ENCODE measurements at places on chromosomes 6 and 20.

DNA sequence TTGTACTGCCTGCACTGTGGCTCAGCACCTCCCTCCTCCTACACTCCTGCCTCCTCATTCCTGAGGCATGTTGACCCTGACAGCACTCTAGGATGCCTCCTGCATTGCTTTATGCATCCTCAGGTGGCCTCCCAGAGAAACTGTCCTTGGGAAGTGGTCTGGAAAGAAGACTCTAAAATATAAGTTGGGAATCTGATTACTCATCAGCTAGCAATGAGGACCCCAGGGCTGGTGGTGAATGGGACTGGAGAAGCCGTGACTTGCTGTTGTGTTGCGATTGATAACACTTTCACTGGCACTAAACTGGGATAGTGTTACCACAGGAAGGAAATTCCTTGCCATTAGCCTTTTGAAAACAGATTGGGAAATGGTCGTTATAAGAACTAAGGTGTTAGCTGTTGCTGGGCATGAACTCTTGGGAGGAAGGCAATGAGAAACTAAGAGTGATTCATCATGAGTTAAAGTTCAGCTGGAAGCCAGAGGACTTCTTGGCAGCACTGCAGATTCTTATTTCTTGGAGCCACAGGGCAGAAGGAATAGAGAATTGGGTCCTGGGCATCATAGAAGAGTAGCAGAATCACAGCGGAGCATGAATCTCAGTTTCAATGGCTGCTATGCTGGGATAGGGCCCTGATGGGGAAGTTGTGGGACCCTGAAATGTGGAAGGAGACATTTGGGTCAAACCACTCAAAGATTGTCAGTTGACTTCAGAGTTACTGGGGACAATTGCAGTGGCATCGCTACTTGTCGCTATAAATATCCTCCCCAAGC is 10.1 kb upstream of the SIRPD start:
- no peak for DNase-seq

GRCh38 chr6:13715444-13715883 is 3.8 kb upstream of the RANBP9 start:
- DNase-seq, result no peak

DNA sequence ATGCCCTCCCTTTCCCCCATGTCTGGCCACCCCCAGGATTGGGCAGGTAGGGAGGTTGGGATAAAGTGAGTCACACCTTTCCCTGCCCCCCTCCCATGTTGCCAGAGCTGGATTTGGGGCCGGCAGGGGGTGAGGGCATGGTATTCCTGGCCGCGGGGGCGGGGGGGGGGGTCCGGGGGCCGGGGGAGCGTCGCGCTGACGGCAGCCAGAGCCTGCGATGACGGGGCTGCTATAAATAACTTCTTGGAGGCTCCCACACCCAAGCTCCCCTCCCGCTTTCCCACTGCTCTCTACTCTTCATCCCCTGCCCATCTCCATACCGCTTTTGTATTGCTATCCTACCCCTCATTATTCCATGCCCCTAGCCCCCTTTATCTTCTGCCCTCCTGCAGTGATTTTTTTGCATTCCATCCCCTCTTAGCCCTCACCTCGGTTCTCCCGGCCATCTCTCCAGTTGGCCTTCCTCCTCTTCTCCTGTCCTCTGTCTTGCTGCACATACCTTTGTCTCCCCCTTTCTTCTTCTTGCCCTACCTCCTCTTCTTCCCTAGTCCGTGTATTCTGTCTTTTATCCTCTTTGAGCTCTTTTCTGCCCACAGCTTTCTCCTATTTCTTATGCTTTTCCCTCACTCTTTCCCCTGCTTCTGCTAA is 13.8 kb downstream of the SYNGAP1 start:
- DNase-seq, result no peak

DNA sequence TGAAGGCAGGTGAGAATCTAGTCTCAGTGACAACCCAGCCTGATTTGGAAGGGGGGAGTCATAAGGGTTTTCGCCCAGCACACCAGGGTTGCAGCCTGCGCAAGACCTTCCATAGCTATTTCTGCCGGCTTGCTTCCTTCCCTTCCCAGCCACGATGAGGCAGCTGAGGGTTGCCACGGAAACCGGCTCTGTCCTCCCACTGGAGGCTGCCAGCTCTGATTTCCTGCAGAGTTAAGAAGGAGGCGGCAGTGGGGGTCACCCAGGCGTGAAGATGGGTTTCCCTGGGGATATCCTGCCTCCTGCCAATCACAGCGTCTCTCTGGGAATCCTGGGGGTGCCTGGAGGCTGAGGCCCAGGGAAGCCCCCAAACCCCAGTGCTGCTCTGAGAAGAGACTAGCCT is 23.1 kb upstream of the KCNB1 start:
- DNase-seq, result no peak

- no peak for DNase-seq
These were observed 26.9 kb downstream of the MARCKS start for GRCh38 chr6:113884011-113884410.

- no peak for DNase-seq
These were observed 17.7 kb downstream of the MAS1 start for GRCh38 chr6:159908535-159908934.
